ENCODE measurements at places on chromosomes 7 and 10. TPM values are rescaled to one million over a fixed set of nuclear protein-coding genes. Genes with fewer than 3 reads are reported as not detected.

Gene FAM204A
- polyA plus RNA-seq = 70.4 TPM

Gene PAX4
- polyA plus RNA-seq = not detected

Gene GCK
- 5.6 TPM for polyA plus RNA-seq

Gene BMPER
- 20.4 TPM for polyA plus RNA-seq

Gene PNLIPRP3
- polyA plus RNA-seq = not detected

Gene CCDC146
- 30.4 TPM for polyA plus RNA-seq

Gene EPO
- polyA plus RNA-seq = 0.34 TPM

Gene CABCOCO1
- 2.2 TPM for polyA plus RNA-seq

- no peak for DNase-seq
These were observed 22.5 kb downstream of the ELAPOR2 start for GRCh38 chr7:87036985-87037384.

- peak; percentile 69 for DNase-seq
These were observed at the start of gene SUN1 for GRCh38 chr7:832167-832967. TSS of gene SUN1 (plus strand) at chr7:832476. CDS start at chr7:832525, 49 bp downstream.

DNA sequence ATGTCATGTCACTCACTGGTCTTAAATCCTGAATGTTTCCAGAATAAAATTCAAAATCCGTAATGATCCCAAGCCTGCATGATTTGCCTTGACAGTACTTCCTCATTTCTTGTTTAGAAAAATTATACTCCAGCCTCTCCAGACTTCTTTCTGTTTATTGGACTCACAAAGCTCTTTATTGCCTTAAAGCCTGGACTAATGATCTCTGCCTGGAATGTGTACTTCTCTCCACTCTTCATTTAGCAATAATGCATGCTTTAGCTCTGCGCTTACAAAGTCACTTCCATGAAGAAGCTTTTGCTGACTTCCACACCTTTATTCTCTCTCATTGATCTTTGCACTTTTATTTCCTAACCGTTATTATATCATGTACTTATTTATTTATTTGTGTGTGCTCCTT is 27.4 kb upstream of the SLC26A3 start:
- DNase-seq = no peak

GRCh38 chr7:155182406-155182970 is 112.4 kb downstream of the HTR5A start:
- no peak for DNase-seq

DNA sequence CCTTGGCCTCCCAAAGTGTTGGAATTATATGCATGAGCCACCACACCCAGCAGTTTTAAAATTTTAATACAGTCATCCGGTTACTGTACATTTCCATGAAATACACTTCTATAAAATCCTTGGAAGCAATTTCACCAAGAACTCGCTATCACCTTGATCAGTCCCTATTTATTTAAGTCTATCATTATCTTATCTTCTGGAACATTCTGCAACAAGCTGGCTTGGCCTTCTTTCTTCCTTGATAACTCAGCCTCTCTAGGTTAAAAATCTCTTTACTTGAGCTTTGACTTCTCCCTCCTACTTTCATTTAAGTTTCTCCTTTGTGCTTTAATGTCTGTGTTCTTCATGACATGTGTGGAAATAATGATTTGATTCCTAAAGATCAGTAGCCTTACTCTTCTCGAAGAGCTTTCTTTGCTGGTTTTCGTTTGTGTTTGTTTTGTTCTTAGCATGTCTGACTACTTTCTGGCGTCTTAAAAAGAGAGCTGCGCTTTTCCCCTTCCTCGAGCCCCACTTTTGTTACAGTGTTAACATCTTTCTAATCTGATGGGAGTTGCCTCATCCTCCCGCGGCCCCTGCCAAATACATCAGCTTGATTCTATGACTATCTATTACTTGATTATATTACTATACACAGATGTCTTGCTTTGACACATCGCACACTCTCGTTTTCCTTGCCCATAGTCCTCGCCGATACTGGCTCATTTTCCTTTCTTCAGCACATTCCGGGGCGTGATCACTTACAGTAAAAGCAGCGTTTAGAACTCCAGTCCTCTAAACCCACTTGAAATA is 11.1 kb upstream of the CALML5 start:
- no peak for DNase-seq

DNA sequence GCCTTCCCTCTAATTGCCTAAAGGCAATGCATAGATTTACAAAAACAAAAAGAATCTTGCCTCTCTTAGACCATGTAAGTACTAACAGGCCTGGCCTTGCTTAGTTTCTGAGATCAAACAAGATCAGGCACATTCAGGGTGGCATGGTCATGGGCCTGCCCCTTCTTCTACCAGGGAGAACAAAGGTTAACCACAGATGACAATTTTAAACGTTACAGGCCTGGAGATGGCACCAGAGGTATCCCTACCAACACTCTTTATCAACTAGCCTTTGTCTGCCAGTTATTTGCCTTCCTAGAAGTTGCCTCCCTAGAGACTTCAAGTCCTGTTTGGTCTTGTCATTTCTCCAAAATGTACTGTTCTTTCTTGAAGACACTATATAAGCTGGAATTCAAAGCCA is 252.6 kb downstream of the DOCK4 start:
- DNase-seq = no peak

GRCh38 chr7:97732565-97733275 is 834 bp downstream of the TAC1 start:
- DNase-seq = no peak

DNA sequence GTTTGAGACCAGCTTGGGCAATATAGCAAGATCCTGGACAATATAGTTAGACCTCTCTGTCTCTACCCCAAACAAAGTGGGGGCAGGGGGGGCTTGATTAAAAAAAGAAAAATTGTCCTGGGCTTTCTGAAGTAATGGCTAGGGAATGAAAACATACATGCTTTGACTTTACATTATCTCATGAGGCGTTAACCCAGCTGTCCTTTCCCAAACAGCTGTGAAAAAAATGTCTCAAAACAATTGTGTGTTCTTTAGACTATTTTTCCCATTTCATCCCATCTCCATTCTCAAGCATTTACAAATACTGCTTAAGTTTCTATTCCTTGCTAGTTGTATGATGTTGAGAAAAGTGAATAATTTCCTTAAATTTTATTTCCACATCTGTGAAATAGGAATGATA is 27.0 kb upstream of the CDK13 start:
- DNase-seq = no peak

- no peak for DNase-seq
These were observed 173.4 kb downstream of the IMMP2L start for GRCh38 chr7:111388912-111389311.

DNA sequence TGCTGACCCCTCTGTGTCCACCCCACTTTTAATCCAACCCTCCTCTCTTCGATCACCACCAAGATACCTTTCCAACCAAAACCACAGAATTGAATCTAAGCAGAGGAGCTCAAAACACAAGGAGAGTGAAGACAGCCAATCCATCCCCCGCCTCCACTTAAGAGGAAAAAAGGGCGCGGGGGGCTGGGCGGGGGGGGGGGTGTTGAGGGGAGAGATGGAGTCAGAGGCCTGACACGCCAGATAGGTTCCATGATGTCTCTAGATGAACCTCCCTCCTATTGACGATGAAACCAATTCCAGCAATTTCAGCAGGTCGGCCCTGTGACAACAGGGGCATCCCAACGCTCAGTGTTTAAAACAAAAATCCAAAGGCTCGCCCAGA is 1.3 kb downstream of the SORBS1 start:
- DNase-seq = no peak

DNA sequence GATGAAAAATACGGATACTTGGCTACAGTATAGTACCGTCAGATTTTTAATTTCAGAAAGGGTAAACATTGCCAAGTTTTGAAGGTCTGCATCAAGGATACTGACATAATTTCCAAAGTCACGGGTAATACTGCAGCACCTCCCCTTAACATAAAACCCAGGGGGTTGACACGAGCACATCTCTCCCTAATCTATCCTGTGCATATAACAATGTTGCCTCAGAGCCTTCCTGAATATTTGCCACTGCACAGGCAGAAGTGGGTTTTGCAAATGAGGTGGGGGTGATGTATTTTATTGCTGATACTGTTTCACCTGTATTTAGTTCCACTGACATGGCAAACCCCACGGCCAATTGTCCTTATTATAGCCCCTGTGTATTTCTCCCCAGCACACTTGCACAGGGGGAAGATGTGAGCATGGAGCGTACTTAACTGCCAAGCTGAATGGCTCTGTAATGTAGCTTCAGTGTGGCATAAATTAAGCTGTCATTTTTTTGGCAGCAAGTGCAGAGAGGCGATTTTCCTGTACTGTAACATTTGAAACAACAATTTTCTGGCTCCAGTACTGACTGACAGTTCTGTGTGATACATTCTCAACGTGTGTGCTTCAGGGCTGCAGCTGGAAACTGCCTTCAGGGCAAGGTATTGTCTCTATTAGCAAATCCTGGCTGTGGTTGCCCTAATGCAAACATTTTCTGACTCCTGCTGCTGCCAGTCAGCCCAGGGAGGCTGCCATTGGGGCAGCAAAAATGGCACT is 299.6 kb upstream of the SP4 start:
- DNase-seq = peak; percentile 33

GRCh38 chr10:93062514-93063143 is 2.0 kb downstream of the CYP26C1 start:
- no peak for DNase-seq

GRCh38 chr7:69762821-69763352 is 164.6 kb downstream of the AUTS2 start:
- no peak for DNase-seq

- DNase-seq = no peak
These were observed 137.6 kb downstream of the C10orf105 start for GRCh38 chr10:71582019-71582418.

GRCh38 chr7:108062250-108063014 is 59.5 kb upstream of the LAMB1 start:
- DNase-seq = no peak

- DNase-seq = no peak
These were observed 199.8 kb downstream of the PLXNA4 start for GRCh38 chr7:132376361-132377013.

Measured in renal pelvis (tissue), 12 donors.